Activated CD4-positive, alpha-beta memory T cell treated with anti-CD3 and anti-CD28 coated beads, Interleukin-2, amount 10 ng/mL, durations not matched to agents 7 days and 5 days (primary cell): ENCODE measurements at places on chromosomes 13 and 19. TPM values are rescaled to one million over a fixed set of nuclear protein-coding genes. Genes with fewer than 3 reads are reported as not detected.

DNA sequence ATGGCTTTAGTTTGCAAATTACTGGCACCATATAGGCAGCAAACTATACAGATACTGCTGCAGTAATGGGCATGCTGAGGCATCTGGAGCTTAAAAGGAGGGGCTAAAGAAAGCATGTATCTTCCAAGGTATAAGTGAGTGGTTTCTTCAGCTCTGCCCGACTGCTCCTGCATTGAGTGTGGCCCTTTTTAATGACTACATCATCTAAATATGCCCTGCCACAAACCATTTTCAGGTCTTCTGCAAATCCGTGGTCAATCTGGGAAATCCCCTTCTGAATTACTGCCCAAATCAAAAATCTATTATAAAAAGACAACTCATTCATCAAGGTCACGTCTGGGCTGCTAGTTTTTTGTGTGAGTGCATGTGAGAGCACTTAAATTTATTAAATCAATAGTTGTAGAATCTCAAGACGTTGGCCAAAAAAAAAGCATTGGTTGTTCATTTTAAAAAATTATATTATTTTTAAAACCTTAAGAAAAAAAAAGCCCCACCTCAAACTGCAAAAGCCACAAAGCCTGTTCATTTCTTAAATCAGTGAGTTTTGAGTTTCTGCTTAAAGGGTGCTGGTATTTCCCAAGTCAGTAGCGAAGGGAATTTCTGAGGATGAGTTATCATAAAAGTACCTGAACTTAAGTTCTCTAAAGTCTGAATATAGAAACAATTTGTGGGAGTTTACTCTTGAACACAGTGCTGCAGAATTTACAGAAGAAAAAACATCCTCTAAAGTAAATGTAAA is 16.3 kb downstream of the LCP1 start:
- no peak for DNase-seq

DNA sequence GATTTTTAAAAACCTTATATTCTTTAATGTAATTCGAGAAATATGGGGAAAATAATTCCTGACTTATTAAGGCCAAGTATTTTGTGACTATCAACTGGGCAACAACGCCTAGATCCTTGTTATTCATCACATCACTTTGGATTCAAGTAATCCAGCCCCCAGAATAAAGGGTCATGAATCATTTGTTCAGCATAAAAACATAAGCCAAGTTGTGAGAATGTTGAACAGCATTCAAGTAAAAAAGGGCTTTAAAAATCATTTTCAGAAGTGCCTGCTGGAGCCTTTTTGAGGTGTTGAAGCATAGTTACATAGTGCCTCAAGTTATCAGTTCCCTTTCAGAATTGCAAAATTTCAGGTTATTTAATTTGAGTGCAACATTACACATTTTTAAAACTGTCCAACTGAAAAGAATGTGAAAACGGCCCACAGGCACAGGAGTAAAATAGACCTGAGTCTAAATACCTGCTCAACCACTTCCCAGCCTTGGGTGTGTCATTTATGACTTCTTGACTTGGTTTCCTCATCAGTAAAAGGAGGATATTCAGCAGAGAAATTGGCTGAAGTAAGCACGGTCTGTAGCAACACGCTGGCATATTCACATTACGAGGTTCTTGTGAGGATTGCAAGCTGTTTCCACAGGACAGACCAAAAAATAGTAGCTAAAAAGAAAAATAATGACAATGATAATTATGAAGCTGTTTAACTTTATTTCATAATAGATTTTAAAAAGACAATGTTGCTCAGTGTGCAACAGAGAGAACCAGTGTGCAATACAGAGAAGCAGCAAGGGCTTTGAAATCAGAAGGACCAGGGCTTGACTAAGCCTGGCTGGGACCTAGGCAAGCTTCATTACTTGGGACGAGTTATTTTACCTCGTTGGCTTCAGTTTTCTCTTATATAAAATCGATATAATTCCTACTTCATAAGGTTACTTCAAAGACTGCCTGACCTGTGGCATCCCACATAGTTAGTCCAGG is 56.6 kb downstream of the MBNL2 start:
- no peak for DNase-seq

DNA sequence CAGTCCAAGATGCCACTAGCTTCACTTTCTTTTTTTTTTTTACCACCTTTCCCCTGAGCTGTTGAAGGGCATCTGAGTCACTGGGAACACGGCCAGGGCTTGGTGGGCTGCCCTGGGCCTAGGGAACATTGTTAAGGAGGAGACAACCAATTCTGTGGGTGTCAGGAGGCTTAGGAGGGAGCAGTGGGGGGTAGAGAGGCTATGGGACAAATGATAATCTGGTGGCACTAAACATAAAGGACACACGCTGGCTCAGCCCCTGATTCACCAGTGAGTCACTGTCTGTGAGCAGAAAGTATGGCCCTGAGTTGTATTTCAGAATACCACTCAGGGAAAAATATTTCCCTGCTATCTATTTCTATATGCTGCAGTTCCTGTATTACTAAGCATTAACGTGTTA is 207.8 kb downstream of the DCLK1 start:
- DNase-seq, result no peak

- DNase-seq, result no peak
These were observed 559 bp upstream of the RPL21 start for GRCh38 chr13:27250833-27251165.

- DNase-seq, result no peak
These were observed 494.0 kb downstream of the UQCRFS1 start for GRCh38 chr19:28718909-28719308.

- DNase-seq, result no peak
These were observed 67.3 kb downstream of the KLF12 start for GRCh38 chr13:74066937-74067336.

- DNase-seq, result no peak
These were observed at the start of gene TNFRSF19 for GRCh38 chr13:23570099-23570920. TSS of gene TNFRSF19 (plus strand) at chr13:23570412. CDS start at chr13:23590184, 19,772 bp downstream.

DNA sequence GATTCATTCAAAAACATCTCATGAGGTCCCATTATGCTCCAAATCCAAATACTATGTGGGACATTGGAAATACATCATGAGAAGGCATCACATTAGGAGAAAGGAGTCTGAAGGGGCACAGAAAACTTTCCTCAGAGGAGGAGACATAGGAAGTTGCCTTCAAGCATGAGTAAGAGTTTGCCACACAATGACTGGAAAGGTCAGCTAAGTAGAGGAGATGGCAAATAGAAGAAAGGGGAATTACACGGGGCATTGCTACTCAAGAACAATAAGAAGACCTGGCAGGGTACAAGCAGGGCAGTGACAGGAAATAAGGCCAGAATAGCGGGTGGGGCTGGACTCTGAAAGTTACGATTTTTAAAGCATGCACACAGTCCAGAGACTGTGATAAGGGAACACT is 231.6 kb downstream of the SPRY2 start:
- no peak for DNase-seq

DNA sequence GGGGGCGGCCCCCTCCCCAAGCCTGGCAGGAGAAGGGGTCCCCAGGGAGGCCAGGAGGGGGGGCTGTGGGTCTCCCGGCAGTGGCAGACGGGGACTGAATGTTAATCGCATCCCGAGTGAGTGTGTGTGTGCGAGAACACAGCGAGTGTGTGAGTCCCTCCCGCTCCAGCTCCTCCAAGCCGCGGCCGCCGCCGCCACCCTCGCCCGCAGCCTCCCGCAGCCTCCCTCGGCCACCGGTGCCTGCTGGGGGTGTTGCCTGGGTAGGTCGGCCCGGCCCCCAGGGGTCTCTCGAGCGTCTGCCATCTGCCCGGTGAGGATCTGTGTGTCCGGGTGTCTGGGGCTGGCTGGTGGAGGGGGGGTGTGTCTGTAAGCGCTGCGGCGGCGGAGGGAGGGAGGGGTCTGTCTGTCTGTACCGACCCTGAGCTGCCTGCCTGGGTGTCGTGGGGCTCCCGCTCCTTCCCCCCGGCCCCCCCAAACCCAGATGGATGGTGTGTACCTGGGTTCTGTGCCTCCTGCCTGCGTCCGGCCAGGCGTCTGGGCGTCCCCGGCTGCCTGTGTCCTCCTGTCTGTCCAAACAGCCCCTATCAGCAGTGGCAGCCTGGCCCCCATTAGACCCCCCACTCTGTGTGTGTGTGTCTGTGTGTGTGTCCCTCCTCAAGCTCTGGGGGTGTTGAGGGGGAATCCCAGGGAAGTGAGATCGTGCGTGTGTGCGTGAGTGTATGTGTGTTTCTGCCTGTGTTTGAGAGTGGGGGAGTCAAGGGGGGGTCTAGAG is at the start of gene GRIN2D:
TSS of gene GRIN2D (plus strand) at position 110 of the 772 bp plus-strand sequence. CDS start 4,725 bp downstream, outside the sequence.
- DNase-seq, result no peak

DNA sequence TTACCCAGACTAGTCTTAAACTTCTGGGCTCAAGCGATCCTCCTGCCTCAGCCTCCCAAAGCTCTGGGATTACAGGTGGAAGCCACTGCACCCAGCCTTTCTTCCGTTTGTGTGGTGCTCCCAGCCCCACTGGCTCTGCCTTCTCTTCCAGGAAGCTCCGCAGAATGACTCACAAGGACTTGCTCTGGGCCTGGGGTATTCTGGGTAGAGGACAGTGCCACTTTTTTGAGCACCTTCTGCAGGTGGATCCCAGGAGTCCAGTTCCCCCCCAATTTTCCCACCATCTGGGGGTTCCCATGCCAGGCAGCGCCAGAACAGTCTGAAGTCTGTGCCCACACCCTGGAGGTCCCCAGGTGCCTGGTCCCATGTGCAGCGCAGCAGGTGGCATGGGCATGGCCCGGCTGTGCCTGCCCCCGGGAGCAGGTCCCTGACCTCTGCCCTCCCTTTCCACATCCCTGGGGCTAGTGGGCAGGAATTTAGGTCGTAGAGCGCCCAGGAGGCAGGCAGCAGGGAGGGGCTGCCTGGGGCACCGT is 1.6 kb downstream of the REEP6 start:
- DNase-seq, result no peak

DNA sequence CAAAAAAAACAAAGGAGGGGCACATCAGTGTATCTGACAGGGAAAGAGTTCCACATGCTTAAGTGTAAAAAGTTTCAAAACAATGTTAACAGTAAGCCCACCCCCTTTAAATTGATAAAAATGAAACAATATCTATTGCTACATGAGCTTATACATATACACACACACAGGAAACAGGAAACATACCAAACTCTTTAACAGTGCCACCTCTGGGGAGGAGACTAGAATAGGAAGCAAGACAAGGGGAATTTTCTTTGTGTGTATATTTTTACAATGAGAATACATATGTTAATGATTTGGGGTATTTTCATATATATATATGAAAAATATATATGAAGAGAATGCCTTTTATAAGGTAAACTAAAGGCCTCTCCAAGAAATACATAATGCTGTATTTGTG is 44.7 kb downstream of the TPT1 start:
- no peak for DNase-seq

- no peak for DNase-seq
These were observed 54.8 kb upstream of the HMGB1 start for GRCh38 chr13:30520571-30520970.

- no peak for DNase-seq
These were observed 5.1 kb downstream of the ZSWIM9 start for GRCh38 chr19:48175578-48175977.

DNA sequence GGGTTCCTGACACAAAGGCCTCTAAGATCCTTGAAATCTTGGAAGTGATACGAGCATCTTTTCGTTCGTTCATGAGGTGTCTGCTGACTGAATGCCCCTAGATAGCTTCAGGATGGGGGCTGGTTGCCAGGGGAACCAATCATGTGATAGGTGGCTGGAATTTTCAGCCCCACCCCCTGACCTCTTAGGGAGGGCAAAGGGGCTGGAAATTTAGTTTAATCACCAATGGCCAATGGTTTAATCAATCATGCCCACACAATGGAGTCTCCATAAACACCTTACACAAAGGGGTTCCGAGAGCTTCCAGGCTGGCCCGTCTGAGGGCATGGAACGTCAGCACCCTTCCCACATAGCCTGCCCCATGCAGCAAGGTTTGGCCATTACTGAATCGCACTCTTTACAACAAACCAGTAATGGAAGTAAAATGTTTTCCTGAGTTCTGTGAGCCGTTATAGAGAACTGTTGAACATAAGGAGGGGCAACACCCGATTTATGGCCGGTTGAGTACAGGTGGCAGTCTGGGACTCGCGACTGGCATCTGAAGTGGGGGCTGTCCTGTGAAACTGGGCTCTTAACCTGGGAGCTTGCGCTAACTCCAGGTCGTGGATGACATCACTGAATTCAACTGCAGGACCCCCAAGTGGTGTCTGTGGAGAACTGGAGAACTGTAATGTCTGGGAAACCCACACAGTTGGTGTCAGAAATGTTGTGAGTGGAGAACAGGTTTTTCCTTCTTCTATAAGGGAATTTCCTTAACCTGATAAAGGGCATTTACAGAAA is 25.6 kb downstream of the MLLT1 start:
- no peak for DNase-seq

DNA sequence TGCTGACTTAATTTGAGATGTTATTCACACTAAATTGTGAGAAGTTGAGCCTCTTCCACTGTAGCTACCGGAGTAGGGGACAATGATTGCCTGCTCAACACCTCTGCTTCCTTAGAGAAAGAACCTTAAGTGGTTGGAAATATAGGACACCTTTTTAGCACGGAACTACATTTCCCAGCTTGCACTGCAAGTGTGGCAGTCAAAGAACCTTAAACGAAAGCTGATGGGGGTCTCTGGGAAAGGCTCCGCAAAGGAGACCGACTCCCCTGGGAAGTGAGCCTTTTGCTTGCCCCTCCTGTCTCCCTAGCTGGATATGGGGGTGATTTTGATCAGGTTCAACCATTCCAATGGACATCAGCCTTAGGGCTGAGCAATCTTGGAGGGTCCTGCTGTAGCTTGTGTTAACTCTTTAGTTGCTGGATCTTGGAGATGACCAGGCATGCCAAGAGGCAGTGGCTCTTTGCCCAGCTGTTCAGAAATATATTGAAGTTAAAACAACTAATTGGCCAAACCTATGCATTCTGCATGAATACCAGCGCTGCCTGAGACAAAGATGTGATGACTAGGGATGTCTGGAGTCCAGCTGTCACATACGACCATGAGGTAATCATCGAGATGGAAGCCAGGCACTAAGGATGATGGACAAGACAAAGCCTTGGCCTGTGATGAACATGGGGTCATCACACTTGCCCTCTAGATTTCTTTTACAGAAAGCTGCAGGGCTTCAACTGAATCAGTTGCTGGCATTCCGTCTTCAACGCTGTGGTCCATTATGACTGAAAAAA is 286.5 kb downstream of the FOXO1 start:
- no peak for DNase-seq

DNA sequence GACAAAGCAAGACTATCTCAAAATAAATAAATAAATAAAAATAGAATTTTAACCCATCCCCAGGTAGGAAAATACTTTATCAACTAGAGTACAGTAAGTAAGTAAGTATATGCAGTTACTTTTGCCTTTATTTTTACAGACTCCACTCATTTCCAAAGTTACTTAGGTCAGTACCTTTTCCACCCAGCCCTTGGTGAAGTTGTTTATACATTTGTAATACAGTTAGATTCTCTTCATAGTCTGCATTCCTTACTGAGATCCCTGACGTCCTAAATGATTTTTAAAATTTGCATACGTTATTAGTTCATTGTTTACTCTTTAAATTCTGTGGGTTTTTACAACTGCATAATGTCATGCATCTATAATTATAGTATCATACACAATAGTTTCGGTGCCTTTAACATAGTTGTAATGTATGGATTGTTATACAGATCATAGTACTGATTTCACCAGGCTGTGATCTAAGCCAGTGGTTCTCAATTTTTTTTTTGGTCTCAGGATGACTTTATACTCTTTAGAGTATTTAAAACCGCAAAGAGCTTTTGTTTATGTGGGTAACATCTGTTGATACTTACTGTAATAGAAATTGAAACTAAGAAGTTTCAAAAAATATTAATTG is 10.4 kb downstream of the SETDB2 start:
- DNase-seq, result no peak

The IFNL1 gene
- 0.43 TPM for total RNA-seq

The RGS9BP gene
- 0.40 TPM for total RNA-seq

The SGCG gene
- total RNA-seq, result not detected

The GJA3 gene
- total RNA-seq, result 0.23 TPM

The RNASEH2B gene
- 90.5 TPM for total RNA-seq

The FCER2 gene
- total RNA-seq, result 0.95 TPM
